Stimulated activated CD4-positive, alpha-beta T cell treated with anti-CD3 and anti-CD28 coated beads, Interleukin-1b, Interleukin-23, amount 100 ng/mL, for 24 hours (primary cell): ENCODE measurements at places on chromosomes 4 and X.

DNA sequence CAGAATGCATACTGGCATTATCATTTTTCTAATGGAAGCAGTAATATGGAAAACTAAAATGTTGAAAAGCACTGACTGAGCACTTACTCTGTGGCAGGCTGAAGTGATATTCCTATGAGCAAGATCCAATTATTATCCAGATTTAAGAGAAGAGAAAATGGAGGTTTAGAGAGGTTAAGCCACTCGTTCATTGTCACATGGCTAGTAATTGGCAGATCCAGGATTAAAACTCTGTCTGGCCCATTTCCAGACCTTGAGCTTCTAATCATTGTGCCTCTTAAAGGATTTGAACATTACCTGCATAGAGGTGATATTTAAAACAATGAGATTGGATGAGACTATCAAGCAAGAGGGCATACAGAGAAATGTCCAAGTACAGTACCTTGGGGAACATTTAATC, 80.6 kb downstream of the MFAP3L start:
- no peak for DNase-seq

DNA sequence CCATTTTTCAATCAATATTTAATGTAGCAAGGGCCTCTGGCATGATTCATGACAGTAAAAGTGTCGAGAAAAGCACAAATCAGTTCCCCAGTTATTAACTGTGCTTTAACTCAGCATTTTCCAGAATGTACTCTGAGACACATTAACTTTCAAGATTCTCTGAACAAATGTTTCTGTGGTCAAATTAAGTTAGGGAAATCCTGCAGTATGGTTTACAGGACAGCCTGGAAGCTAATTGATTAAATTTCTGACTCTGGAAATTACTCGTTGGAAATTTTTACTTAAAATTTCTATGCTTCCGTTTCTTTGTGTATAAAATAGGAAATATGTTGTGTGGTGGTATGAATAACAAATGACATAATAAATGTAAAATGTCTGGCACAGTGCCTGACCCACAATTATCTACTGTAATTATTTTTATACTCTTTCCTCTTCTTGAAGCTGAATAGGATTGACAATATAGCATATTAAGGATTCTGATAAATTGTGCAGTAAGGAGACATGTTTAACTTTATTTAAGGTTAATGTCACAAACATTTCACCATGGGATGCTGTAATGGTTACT, 33.7 kb downstream of the STK32B start:
- DNase-seq, result no peak

DNA sequence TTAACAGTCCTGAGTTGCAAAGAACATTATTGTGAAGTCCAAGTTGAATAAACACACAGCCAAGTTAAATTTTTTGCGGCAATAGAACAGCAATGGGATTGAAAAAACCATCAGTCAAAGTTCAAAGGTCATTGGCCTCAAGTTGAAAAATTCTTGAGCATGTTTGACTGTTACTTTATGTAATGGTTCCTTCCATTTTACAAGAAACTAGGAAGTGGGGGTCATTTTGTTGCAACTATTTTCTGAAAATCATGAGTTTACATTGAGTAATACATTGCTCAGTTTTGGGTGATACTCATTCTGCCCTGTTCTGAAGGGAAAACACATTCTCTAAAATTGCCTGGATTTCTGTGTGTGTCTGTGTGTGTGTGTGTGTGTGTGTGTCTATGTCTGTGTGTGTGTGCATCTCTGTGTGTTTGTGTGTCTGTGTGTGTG, 5.2 kb upstream of the IRF2 start:
- no peak for DNase-seq

- DNase-seq, result no peak
Observed at GRCh38 chrX:21658152-21658737, at the start of gene KLHL34. KLHL34 (minus strand) TSS chrX:21658330; CDS start chrX:21657788, 542 bp downstream.

GRCh38 chr4:36852856-36853255, 391.7 kb upstream of the NWD2 start:
- DNase-seq, result no peak

GRCh38 chr4:5706486-5707290, 1.7 kb downstream of the EVC2 start:
- no peak for DNase-seq

- no peak for DNase-seq
Observed at GRCh38 chrX:140180585-140180984, 215.3 kb upstream of the CXorf66 start.

GRCh38 chr4:84799318-84799717, 167.2 kb downstream of the WDFY3 start:
- no peak for DNase-seq

- DNase-seq, result no peak
Observed at GRCh38 chrX:96683997-96684338, 674 bp upstream of the DIAPH2 start.

GRCh38 chr4:143023239-143023918, 161.3 kb upstream of the USP38 start:
- DNase-seq, result no peak

GRCh38 chr4:159328766-159329165, 225.9 kb downstream of the RAPGEF2 start:
- DNase-seq, result no peak

GRCh38 chrX:42496239-42496638, 281.7 kb downstream of the PPP1R2C start:
- no peak for DNase-seq

DNA sequence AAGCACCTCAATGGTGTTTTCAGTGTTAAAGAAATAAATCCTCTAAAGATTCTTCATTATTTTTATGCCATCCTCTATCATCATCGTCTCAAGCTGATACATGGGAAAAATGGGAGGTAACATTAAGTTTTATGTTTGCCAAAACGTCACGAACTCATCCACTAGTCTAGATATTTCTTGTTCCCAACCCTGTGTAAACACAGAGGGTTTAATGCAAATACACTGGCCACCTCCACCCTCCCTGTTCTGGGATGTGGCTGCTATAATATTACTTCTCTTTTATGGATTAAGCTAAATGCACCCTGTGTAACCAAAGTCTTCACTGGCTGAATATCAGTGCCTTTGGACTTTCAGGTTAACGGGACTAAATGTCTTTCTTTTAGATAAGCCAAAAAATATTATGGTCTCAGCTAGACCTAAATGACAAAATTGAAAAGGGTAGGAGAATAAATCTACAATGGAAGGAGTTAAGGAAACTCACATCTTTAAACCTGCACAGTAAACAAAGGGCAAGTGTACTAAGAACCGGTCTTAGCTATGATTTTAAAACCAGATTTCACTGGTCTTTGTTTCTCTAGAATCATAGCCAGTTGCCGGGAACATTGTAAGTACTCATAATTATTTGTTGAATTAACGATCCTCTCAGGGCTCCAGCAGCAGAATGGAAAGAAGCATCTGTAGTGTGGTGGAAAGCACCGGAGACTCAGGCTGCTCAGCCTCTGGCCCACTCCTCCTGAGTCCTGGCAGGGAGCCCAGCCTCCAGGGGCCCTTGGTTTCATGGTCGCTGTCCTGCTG, 103.5 kb upstream of the NOCT start:
- DNase-seq, result no peak

DNA sequence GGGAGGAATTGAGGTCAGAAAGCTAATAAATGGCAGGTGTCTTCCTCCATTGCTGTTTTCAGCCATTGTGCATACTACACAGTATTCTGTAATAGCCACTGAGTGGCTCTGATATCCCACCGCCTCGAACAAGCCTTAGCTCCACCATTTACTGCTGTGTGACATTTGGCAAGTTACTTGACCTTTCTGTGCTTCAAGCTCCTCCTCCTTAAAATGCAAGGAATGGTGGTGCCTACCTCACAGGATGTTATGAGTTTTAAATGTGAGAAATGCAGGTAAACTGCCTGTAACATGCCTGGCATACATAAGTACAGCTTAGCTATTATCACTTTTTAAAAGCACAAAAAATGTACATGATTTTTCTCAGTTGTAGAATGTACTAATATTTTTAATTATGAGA, 421.0 kb downstream of the MAPK10 start:
- DNase-seq, result no peak

DNA sequence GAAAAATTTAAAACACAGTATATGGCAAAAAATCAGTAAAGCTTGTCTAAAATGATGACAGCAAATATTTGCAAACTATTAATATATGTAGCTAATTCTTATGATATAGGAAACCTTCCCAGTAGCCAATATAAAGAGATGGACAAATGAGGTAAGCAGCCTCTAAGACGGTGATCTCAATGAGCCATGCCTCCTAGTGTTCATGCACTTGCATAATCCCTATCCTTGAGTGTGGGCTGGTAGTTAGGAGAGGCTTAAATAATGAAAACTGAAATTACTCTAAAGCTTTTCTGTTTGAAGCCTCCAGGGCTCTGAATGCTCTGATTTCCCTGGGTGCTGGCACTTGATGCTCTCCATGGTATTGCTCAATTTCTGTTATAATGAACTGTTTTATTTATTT, 24.6 kb upstream of the ARMCX4 start:
- no peak for DNase-seq

DNA sequence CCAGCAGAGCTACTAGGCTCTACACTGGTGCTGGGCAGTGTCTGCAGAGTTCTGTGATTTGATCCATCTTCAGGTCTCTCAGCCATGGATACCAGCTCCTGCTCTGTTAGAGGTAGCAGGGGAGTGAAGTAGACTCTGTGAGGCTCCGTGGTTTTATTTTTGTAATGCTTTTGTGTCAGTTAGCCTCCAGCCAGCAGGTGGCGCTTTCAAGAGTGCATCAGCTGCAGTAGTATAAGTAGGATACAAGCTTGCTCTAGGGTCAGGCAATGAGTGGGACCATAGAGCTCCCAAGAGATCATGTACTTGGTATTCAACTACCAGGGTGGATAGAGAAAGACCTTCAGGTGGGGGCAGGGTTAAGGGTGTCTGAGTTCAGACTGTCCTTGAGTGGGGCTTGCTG, 362.5 kb upstream of the TRAM1L1 start:
- no peak for DNase-seq

DNA sequence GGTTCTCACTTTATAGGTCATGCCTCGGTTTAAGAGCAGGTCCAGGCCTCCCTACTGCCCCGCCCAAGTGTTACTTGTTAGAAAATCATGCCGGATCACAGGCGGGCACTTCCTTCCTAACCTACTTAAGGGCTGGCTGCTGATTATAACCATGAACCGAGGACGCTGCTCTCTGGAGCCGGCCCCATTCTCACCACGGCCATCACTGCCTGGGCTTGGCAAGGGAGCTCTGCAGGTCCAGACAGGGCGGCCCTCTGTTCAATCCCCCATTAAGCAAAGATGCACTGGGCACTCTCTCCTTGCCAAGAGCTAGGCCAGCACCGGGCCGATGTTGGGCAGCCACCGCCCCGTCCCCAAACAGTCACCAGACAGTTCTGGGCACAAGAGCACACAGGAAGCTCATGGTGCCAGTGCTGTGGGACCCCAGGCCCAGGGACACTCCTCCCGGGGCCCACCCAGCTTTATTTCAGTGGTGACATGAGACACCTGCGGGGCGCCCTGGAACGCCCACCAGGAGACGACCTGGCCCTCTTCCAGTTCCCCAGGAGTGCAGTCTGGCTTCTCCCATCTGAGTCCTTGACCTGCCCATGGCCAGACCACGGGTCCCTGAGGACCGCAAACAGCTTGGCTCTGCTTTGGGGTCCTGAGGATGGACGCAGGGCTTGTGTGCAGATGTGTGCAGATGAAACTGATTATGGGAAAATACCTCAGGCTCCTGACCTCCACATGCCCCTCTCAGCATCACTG, 44.0 kb downstream of the ABLIM2 start:
- DNase-seq, result no peak

- DNase-seq, result no peak
Observed at GRCh38 chr4:130053723-130054122, 957.8 kb downstream of the C4orf33 start.
